KBM-7 (cell line): ENCODE measurements at places on chromosomes 3 and 15.

DNA sequence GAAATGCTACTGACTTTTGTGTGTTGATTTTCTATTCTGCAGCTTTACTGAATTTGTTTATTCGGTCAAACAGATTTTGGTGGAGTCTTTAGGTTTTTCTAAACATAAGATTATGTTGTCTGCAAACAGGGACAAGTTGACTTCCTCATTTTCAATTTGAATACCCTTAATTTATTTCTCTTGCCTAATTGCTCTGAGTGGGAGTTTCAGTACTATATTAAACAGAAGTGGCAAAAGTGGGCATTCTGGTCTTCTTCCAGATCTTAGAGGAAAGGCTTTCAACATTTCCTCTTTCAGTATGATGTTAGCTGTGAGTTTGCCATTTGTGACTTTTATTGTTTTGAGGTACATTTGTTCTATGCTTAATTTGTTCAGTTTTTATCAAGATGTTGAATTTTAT is 268.5 kb downstream of the WNT5A start:
- no peak for DNase-seq

DNA sequence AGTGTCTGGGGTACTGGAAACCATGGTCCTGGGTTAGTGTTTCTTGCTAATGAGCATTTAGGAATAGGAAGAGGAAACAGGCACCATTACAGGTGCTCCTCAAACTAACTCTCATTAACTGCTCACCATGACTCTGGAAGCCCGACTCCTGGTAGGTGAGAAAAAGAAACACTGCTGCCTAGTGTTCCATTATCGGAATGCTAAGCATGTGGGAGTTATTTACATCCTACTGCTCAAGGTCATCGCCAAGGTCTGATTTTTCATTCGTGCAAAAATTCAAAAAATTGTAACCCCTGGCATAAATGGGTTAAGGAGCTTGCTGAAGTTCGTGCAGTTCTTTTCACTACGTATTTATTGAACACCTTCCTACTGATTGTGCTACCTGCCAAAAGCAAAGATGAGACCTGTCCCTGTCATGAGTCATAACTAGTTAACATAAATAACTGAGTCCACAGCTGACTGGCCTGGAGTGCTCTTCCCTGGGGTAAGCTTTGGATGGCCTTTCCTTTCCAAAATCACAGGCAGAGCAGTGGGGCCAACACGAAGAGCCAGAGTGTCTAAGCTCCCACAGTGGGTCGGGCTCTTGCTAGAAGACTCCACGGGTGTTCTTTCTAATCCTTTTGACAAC is 22.7 kb upstream of the PAQR5 start:
- no peak for DNase-seq

DNA sequence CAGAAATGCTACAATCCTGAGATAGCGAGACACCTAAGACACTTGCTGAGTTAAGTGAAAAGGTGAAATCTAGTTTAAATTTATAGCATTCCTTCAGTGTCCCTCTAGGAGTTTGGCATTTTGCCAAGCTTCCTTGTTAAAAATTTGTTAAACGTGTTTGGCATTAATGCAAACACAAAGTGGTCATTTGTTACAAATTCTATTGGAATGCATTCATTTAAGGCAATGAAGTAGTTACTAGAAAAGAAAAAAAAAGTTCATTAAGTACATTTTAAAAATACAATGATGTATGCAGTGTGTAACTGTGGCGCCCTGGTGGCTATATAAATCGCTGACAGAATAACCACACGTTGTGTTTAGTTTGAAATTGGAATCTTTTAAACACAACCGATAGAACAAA is 31.3 kb upstream of the WNT5A start:
- DNase-seq: no peak

GRCh38 chr3:183486472-183486871 is 58.1 kb upstream of the MCF2L2 start:
- DNase-seq: no peak

- no peak for DNase-seq
These were observed 105.9 kb downstream of the DNAJB8 start for GRCh38 chr3:128360705-128361271.

DNA sequence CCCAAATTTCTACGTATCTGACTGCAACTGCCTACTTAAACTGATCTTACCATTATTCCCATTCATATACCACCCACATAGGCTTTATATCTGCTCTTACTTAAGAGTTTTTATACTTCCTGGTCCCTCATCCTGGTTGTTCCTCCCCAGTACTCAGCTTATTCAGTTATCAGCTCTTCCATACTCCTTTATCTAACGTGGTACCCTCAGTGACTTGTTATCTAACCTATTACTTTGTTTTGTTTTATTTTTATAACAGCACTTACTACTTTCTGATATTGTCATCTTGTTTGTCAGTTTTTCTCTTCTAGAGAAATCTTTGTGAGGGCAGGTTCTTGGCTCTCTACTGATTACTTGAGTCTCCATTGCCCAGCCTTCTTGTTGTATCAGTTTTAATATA is 100.6 kb downstream of the ZNF609 start:
- no peak for DNase-seq

DNA sequence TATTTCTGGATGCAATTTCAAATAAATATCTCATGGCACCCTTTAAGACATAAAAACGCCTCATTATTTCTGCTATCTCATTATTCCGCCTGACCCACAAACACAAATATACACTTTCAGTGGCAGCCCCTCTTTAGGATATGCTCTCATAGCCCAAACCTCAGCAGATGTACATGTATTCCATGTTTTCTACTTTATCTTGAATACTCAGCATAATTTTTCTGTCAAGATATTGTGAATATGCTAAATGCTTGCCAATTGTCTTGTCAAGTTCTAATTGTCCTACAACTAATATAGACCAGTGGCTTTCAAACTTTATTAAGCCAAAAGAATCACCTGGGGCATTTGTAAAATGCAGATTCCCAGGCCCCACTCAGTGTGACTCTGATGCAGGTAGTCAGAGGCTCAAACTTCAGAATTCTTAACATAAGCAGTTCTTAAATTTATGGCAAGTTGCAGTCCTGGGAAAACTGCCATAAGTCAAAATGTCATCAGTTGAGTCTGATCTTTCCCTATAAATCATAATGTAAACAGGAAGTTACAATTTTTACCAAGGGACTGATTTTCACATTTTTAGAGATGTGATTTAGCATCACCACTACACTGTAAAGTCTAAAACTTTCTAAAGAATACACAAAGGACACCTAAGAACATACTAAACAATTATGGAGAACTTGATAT is 135.1 kb downstream of the TBL1XR1 start:
- no peak for DNase-seq

DNA sequence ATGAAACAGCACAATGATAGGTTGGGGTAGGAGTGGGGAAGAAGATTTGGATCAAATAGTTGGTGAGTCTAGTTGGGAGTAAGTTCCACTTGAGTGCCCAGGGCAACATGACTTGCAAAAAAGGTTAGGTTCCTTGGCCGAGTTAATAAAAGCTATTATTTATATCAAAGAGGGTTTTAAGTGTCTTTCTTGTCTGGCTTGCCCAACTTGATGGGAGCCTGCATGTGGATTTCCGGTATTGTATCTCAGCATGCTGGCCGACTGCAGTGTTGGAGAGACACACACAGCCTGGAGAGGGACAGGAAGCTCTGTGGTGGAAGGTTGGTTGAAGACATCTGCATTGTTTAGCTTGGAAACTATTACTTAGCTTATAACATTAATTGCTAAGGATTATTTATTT is 449.5 kb upstream of the TBL1XR1 start:
- DNase-seq: peak; percentile 65

- peak; percentile 26 for DNase-seq
These were observed 1.1 kb downstream of the ZBTB47 start for GRCh38 chr3:42654331-42655201.

GRCh38 chr15:85955501-85956391 is 123.9 kb upstream of the AGBL1 start:
- no peak for DNase-seq

DNA sequence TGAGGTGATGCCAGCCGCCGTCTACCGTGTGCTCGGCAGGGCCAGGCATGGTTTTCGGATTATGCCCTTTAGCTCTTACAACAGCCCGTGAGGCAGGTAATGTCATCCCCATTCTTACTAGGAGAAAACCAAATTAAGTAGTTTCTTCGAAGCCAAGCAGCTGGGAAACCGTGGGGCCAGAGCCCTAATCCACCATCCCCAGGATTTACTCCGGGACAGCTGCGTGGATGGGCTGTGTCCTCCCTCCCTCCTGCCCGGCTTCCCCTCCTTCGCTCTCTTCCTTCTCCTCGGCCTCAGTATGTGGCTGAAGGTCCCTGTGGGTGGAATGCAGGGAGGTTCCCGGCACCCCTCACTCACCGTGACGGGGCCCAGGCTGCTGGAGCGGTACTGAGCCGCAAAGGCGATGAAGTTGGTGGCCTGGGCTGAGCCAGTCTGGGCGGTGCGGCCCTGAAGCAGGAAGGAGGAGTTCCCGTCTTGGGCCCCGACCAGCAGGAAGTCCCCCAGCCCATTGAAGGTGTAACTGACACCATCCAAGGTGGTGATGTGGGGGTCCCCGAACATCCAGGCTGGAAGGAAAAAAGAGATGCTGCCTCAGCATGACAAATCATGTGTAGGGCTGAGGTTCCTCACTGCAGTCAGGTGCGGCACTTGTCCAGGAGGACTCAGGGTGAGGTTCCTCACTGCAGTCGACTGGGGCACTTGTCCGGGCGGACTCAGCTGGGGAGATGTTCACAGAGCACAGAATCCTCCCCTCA is 42.5 kb downstream of the MUC20 start:
- no peak for DNase-seq

GRCh38 chr15:83928392-83928734 is 274.4 kb downstream of the ADAMTSL3 start:
- no peak for DNase-seq

GRCh38 chr3:164364111-164364510 is 714.2 kb downstream of the SI start:
- no peak for DNase-seq

DNA sequence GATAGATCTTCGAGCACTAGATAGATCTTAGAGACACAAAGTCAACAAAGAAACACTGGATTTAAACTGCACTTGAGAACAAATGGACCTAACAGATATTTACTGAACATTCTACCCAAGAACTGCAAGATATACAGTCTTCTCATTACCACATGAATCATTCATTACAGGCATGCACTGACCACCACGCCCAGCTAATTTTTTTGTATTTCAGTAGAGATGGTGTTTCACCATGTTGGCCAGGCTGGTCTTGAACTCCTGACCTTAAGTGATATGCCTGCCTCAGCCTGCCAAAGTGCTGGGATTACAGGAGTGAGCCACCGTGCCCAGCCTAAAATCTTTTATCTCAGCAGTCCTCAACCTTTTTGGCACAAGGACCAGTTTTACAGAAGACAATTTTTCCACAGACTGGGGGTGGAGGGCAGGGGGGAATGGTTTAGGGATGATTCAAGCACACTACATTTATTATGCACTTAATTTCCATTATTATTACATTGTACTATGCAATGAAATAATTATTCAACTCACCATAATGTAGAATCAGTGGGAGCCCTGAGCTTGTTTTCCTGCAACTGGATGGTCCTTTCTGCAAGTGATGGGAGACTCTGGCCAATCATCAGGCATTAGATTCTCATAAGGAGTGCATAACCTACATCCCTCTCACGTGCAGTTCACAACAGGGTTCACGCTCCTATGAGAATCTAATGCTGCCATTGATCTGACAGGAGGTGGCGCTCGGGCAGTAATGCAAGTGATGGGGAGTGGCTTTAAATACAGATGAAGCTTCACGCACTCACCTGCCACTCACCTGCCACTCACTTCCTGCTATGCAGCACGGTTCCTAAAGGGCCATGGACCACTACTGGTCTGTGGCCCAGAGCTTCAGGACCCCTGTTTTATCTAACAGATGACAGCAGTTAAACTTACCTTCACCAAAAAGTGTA is 21.7 kb downstream of the CSNK1G1 start:
- DNase-seq: no peak

DNA sequence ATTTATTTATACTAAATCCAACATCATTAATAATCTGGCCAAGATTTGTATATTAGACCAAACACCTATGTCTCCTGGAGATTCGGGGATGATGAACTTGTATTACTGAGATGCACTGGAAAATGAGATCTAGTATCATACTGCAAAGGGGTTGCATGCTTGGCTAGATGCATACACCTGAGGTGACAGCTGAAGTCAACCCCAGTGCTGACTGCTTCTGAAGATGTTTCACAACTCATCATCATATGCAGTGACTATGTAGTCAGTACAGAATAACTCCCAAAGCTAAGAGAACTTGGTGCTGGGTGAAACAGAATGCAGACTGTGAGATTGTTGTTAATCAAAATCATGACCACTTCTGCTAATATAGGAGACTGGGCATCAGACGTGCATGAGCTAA is 1114.2 kb downstream of the NSUN3 start:
- DNase-seq: no peak

- no peak for DNase-seq
These were observed 70.1 kb downstream of the PLXNA1 start for GRCh38 chr3:127053026-127053425.

GRCh38 chr3:67198374-67198773 is 200.3 kb downstream of the KBTBD8 start:
- DNase-seq: no peak

GRCh38 chr15:48796521-48796920 is 14.3 kb downstream of the CEP152 start:
- no peak for DNase-seq

DNA sequence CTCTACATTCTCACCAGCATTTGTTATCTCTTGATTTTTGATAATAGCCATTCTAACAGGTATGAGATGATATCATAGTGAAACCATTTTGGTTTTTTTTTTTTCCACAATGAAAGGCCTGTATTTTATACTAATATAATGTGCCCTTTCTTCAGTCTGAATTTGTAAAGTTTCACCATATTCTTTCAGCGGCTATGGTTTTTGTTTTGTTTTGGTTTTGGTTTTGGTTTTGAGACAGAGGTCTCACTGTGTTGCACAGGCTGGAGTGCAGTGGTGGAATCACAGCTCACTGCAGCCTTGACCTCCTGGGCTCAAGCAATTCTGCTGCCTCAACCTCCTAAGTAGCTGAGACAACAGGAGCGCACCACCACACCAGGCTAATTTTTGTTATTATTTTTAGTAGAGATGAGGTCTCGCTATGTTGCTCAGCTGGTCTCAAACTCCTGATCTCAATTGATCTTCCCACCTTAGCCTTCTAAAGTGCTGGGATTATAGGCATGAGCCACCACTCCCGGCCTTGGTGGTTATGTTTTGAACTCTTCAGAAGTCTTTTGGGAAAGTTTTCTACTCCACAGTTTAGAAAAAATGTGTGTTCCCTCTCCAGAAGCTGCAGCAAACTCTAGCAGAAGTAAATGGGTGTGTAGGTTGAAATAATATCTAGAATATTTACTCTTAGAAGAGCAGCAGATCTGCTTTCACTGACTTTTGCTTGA is 110.2 kb upstream of the UMPS start:
- DNase-seq: no peak

GRCh38 chr3:12415014-12415680 is 69.1 kb upstream of the TSEN2 start:
- no peak for DNase-seq
